ENCODE measurements at places on chromosomes 11 and 22. TPM values are rescaled to one million over a fixed set of nuclear protein-coding genes. Genes with fewer than 3 reads are reported as not detected.

Gene ZC3H12C
- 14.7 TPM for total RNA-seq

Gene MICAL2
- total RNA-seq, result 222 TPM

- no peak for DNase-seq
Observed at GRCh38 chr22:29009148-29009547, 52.5 kb downstream of the C22orf31 start.

DNA sequence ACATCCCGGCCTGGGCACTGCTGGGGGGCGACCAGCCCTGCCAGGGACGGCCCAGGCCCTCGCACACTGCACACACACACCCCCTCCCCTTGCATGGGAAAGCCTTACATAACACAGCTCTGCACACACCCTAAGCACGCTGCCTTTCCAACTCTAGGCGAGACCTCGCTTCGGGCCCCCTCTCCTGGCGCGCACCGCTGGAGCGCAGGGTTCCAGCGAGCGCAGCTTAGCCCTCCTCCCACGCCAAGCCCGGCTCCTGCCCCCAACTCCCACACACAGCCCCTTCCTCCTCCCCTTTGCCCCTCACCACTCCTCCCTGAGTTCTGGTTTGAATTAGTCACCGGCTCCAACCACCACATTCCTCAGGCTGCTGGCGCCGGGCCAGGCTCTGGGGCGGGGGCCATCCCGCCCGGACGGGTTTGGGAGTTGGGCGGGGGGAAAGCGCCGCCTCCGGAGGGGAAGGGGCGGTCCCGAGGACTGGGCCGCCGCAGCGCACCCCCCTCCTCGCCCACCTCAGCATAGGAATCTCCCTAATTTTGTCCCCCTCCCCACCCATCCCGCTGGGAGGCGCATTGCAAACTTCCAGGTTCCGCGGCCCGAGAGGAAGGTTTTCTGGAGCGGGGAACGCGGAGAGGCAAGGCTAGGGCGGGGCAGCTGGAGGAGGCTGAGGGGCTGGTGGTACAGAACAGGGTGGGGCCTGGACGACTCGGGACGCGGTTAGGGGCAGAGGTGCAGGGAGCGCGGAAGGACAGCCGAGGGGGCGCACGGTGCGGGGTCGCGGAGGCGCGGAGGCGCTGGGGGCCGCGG, 966 bp downstream of the AHNAK start:
- peak; percentile 88 for DNase-seq

GRCh38 chr22:23014250-23014649, 56.1 kb upstream of the GNAZ start:
- DNase-seq, result no peak

Gene NPTXR
- 0.95 TPM for total RNA-seq

Gene TYMP
- total RNA-seq, result 2.1 TPM

Gene DNAJB7
- total RNA-seq, result not detected

DNA sequence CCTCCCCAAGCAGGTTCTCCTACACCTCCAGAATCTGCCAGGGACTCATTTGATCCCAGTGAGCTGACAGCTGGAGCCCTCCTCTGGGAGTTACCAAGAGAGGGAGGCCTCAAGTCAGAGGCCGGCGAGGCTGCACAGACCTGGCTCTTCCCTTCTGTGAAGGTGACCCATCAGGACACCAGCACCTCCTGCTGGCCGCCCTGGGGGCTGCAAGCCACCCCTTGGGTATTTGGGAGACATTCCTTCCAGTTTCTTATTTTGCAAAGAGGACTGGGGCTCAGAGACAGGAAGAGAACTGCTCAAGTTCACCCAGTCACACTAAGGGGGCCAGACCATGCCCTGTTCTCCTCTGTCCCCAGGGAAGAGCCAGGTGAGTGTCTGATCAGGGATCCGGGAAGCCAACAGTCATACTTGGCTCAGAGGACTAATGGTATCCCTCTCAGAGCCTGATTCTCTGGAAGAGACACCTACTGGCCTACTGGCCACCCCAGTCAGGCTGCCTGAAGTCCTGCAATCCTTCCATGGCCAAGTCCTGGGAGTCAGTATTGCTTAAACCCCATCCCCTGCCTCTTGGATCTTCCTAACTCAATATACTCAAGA, 40.5 kb upstream of the RIC3 start:
- no peak for DNase-seq

GRCh38 chr11:60343094-60343704, 16.1 kb downstream of the MS4A6E start:
- DNase-seq, result peak; percentile 14

GRCh38 chr11:112057170-112057569, 16.6 kb downstream of the PIH1D2 start:
- DNase-seq, result no peak

- DNase-seq, result no peak
Observed at GRCh38 chr11:61966734-61967115, 709 bp downstream of the FTH1 start.

- DNase-seq, result no peak
Observed at GRCh38 chr11:96256215-96257011, 86.6 kb downstream of the MAML2 start.

- DNase-seq, result no peak
Observed at GRCh38 chr22:47928631-47929030, 1166.2 kb downstream of the TBC1D22A start.

Gene NLRP6
- not detected for total RNA-seq

DNA sequence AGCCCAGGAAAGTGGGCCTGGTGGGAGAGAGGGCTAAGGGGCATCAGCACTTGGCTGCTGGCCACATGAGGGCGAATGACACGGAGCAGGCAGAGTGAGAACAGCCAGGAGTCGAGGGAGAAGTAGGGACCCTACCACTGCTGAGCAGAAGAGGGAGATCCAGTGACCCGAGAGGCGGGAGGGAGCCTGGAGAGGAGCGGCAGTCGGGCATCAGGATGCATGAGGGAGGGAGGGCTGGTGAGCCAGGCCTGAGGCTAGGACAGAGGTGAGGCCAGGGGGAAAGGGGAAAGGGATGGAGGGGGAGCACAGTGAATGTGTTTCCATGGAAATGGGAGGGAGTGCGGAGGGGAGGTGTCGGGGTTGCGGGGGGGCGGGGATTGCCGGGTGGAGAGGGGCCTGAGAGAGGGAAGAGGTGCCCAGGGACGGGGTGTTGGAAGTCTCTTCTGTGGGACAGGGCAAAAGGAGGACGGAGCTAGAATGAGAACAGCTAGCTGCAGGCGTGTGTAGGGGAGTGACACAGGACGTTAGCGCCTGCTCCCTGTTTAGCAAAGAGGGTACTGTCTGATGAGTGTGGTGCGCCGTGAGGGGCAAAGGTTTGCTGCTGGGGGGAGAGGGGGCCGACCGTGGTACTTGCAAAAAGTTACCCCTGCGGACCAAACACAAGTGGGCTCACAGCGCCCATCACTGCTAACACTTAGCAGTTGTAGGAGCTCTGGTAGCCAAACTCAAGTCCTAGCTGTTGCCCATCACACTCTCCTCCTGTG, 37.1 kb upstream of the WNT11 start:
- no peak for DNase-seq

GRCh38 chr22:19357270-19358105, 66.0 kb upstream of the CLTCL1 start:
- DNase-seq, result no peak

Gene KDELR3
- total RNA-seq, result 28.6 TPM

DNA sequence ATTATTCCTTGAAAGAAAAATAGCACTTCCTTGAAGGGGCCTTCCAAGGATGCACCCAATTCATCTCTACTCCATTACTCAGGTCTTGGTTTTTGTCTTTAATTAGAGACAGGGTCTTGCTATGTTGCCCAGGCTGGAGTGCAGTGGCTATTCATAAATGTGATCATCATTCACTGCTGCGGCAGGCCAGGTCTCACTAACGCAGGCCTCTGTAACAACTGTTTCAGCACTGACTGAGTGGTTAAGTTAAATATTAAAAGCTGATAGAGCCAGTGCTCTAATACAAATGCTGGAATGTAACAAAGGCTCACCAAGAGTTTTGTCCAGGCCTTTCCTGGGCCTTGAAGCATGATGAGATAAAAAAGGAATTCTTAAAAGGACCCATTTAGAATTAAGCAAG, 61.4 kb upstream of the GNAZ start:
- no peak for DNase-seq

Gene KCNJ1
- total RNA-seq, result not detected

DNA sequence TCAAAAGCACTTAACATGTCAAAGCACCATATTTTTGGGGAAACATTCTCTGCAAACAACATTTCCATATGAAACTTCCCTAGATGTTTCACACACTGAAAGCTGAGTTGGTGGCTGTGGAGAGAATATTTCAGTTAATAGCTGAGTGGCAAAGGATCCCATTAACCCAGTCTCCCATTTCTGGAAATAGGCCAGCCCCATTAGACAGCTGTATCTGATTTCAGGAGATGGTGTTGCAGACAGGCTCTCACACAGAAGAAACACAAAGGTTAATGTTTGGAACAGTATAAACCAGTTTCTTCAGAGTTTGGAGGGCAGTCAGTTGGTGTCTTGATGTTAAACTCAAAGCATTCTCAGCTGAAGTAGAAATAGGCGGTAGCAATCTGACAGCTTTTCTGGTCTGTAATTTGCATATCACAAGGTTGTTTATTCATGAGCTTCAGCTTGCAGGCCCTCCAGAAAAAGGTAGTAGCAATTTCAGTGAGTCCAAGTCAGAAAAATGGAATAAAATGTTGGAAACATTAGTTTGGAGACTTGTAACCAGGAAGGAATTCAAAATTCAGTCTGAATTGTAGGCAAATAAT, 15.5 kb upstream of the ZBTB44 start:
- DNase-seq, result no peak

Gene OR5B21
- not detected for total RNA-seq

DNA sequence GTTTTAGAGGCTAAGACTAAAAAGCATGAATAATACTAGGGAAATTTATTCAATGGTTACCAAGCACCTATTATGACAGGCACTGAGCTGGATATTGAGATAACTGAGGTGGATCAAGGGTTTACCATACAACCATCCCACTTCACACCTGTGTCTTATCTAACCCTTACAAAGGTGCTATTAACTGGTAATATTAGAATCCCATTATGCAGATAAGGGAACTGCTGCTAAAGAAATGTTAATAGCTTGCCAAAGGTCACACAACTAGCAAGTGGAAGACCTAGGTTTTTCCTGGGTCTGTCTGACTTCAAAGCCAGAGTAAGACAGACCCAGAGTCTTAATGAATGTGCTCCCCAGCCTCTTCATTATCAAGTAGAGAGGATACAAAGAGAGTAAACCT, 21.1 kb upstream of the VSTM5 start:
- DNase-seq, result no peak

GRCh38 chr11:119316729-119317591, at the start of gene MCAM:
MCAM (minus strand) TSS chr11:119317130; CDS start chr11:119317101, 29 bp downstream.
- DNase-seq, result peak; percentile 65

DNA sequence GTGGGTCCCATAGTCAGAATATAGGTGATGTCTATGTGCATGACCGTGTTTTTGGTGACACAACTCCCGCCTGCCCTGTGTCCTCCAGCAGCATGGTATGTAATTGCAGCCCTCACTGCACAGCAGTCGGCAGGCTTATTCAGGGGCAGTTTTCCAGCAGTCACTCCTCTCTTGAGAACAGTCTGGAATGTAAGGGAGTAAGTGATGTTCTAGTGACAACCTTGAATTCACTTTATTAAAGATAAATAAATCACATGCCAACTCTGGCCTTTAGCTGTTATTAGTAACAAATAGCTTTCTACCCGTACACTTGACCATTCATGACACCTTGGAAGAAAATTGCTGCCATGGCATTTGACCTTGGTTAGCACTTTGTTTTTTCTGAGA, 27.9 kb downstream of the ZNRF3 start:
- DNase-seq, result no peak

DNA sequence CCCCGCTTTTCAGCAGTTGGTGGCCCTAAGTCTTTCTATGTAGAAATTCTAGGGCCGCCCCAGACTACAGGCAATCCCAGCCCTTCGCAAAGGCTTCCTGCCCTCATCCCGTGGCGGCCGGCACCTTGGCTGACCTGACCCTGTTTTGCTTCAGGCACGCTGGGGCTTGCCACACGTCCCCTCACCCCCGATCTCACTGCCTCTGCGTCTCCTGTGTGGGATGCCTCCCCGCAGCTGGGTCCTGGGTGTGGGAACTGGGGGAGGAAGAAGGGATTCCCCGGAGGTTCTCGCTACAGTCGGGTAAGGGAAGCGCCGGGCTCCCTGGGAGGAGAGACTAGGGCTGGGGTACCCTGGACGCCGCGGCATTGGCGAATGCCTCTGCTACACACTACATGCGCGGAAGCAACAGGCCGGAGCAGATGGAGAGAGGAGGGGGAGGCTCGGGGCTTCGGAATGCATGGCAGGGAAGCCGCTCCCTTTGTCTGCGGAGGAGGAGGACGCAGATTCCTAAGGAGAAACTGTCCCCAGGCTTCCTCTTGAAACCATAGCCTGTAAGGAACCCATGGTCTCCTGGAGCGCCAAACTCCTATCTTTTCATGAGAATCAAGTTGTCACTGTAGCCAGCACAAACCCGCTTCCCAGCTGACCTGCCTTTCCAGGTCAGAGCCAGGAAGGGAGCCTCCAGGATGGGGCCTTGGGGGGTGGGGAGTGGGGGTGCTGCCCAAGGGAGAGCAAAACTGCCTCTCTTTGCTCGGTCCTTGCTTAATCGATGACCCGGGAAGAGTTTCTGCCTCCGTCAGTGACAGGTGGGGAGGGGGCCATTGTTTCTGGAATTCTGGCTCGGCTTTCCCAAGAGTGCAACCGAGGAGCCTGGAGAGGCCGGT, 1.4 kb downstream of the DTX4 start:
- DNase-seq, result no peak

- no peak for DNase-seq
Observed at GRCh38 chr11:38155856-38156255, 1557.8 kb upstream of the RAG2 start.

GRCh38 chr11:118650366-118650765, 29.1 kb downstream of the TREH start:
- DNase-seq, result no peak

DNA sequence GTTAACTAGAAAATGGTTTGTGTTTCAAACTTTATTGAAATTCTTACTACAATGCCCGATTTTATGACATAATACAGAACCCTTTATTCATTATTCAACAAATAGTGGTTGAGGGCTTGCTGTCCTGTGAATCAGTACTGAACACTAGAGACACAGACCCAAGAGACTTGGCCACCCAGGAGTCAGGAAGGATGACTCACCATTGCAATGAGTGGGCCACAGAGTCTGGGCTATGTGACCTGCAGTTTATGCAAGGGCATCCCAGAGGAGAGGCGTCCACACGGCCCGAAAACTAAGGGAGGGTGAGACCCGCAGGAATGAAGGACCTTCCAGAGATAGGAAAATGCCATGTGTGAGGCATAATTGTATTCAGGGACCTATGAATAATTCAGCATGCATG, 143.8 kb upstream of the DDI1 start:
- no peak for DNase-seq

Gene MS4A8
- total RNA-seq, result not detected

Gene SLC22A8
- total RNA-seq, result not detected

Gene TRPC6
- not detected for total RNA-seq

DNA sequence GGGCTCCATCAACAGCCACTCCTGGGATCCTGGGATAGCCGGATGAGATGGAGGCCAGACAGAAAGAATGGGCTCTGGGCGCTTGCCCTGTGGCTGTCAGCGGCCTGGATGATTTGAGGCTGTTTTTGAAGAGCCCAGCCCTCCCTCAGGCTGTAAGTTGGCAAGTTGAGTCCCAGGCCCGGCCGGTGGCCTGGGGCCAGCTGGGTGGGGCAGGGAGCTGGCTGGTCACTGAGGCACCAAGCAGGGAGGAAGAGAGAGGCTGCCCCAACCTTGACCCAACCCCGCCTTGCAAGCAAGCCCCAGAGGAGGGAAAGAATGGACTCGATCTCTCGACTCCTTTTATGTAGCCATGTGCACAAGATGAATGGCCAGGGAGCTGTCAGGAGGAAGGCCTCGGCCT, 34.9 kb downstream of the RIBC2 start:
- DNase-seq, result no peak

Gene UBQLNL
- 0.28 TPM for total RNA-seq

Gene GPHA2
- total RNA-seq, result not detected

GRCh38 chr11:101867951-101868350, 46.9 kb upstream of the CEP126 start:
- DNase-seq, result peak; percentile 5

Data from endothelial cell of umbilical vein (primary cell).